Pons (tissue), 1 donor: ENCODE measurements at places on chromosomes 5 and 9.

DNA sequence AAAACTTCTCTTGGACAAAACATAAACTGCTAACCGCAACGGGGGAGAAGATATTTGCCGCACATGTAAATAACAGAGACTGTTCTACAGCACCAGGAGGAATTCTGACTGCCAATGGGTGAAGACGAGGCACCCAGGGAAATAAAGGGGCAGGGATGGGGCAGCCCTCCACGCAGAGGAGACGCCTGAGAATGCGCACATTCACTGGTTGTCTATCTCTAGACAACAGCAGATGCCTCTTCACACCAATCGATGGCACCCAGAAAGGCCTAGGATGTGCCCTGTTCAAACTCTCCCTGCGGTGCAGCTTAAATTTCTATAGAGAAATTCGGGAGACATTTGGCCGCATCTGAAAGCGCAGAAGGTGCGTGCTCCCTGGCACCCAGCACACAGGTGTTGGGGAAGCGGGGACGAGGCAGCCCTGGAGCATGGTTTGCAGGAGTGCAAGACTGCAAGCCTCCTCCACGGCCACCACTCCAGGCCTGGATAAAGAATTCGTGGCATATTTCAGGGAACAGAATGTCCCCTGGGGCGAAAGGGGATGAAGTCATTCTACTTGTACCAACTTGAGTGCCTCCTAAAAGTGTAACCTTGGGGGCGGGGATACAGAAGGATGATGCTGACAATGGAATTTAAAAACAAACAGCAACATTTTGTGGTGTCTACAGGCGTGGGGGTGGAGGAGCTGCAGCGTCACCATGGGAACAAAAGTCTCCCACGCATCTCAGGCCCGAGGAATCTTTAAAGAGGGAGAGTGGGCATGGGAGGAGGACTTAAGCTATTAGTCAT, 6.3 kb upstream of the IRX2 start:
- DNase-seq: no peak

- DNase-seq: no peak
Measured at GRCh38 chr5:147427521-147428401, 82.1 kb downstream of the DPYSL3 start.

- peak; percentile 39 for DNase-seq
Measured at GRCh38 chr5:98454904-98455303, 318.6 kb upstream of the RGMB start.

DNA sequence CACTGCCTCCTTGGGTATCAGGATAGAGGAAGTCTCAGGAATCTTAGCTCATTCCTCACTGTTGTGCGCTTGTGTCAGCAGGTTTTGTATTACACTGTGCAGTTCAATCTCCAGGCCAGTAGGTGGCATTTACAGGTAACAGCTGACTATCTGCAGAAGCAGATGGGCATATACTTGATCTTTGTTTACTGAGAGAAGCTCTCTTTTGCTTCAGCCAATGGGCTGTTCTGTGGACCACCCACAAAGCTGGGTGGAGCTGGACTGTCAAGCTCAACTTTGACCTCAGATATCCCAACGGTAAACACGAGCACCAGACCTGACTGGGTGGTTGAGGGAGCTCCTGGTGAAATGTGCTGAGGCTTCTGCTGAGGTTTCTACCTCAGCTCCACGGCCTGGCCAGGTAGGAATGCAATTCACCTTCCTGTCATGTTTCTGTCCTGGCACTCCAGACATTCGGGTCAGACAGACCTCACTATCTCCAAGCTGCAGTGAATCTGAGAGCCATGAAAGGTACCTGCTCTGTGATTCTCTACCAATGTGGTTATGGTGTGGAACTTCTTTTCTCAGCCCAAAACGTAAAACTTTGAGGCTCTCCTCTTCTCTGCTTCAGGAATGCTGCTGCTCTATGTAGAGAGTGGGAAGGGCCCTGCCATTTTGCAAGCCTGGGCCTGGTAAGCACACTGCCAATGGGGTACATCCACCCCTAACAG, 167.9 kb upstream of the ACTBL2 start:
- no peak for DNase-seq

DNA sequence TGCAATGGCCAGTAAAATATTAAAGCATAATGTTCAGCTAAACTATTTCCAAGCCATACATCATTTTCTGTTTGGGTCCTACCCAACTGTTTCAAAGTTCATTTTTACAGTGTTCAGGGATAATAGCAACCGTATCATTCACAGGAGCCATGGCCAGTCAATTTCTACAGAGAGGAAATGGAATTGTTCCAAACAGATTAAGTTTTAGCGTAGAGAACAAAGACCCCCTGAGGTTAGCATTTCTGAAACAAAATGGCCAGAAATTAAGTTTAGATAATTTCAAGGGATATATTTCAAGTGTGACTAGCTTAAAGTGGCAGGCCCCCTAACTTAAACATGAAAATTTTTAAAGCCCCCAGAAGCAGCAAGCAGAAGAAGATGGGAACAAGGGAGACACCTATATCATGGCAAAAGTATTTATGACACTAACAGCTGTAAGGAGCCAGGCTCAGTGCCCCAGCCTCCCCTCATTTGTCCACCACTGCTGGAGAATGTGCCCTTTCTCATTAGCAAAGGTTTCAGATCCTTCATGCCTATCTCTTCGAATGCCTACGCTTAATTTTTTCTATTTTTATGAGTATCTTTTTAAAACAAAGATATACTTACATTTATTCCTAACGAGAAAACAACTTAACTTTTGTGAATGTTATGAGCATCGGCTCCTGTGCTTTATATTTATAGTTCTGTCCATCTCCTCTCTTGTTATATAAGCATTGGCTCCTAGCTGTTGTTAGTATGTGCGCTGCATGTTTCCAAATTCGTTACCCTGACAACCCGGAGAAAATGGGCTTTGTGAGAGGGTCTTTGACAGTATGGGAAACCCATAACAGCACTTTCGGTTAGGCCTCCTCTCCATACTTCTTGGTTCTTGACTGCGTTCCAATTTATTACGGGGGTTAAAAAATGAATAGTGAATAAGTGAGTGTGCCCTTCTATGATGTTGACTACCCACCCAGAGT, 116.3 kb downstream of the MED27 start:
- no peak for DNase-seq
